ENCODE measurements at places on chromosomes 6 and 20. TPM values are rescaled to one million over a fixed set of nuclear protein-coding genes. Genes with fewer than 3 reads are reported as not detected.

- no peak for DNase-seq
These were observed 23.9 kb downstream of the CST4 start for GRCh38 chr20:23664954-23665353.

- no peak for DNase-seq
These were observed 92.8 kb upstream of the FOXC1 start for GRCh38 chr6:1516742-1517520.

GRCh38 chr20:1648101-1648500 is 9.5 kb downstream of the SIRPG start:
- DNase-seq, result no peak

GRCh38 chr6:147222160-147222838 is 18.1 kb downstream of the STXBP5 start:
- peak; percentile 41 for DNase-seq

Gene HIVEP2
- 10.6 TPM for total RNA-seq

Gene ABT1
- total RNA-seq, result 18.7 TPM

Gene TGM2
- total RNA-seq, result 401 TPM

Measured in dermis blood vessel endothelial cell (primary cell).